RPMI7951 (cell line): ENCODE measurements at places on chromosomes 7 and 10.

DNA sequence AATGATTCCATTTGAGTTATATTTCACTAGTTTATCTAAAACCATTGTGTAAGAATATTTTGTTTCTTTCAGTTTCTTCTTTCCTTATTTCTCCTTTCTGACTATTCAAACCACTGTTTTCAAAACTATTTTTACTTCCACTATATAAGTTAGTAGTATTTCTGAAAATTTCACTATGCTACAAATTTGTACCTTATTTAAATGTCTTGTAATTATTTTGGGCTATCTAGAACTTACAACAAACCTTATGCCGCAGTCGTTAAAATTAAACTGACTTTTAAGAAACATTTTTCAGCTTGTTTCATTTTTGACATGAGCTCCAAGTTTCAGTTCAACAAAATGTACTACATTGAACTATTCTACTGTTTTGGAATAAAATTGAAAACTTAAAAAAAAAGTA is 1.8 kb downstream of the TFEC start:
- DNase-seq = no peak

DNA sequence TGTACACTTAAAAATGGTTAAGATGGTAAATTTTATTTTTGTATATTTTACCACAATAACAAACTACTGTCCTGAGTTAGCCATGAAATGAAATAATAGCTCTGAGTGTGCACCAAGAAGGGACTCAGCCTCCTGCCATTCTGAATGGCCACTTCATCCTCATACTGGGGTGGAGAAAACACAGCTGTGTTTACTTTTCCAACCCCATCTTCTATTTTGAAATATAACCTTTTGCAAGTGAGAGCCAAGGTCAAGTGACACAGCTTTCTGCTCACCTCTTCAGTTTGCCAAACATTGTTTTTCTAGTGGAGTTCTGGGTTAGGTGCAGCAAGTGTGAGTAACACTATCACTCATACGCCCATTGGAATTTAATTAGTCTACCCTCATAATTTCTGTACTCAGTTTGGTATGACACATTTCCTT is 107.4 kb upstream of the GLCCI1 start:
- peak; percentile 63 for DNase-seq

GRCh38 chr10:22427101-22427500 is 81.8 kb downstream of the SPAG6 start:
- DNase-seq = peak; percentile 82

DNA sequence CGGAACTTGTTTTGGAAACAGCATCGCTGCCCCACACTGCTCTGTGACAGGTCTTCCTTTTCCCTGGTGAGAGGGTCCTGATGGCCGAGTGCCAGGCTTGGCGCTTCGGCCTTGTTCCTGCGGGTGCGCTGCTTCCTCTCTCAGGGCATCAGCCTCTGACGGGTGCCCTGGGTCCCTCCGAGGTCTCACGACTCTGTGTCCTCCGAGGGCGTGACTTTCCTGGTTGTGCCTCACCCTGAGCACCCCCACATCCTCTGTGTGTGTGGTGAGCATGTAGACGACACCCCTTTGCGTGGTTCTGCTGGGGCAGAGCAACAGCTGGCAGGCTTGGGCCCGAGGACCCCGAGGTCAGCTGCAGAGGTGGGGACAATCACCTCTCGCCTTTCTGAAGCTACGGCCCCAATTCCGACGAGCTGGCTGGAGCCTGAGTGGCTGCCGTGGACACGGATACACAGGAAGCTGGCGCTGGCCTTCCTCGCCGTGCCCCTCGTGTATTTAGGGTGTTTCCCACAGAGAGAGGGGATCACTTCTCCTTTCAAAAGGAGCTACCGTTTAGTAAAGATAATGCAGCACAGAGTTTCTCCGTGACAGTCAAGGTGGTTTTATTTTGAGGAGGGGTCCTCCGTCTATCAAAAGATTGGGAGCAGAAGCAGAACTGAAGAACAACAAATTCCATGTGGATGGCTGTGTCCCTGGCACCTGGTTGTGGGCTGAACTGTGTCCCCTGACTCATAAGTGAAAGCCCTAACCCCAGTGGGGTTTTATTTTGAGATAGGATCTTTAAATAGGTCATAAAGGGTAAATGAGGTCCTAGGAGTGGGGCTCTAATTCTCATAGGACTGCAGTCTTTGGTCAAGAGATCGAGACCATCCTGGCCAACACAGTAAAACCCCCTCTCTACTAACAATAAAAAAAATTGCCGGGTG is 36.2 kb upstream of the PITRM1 start:
- DNase-seq = no peak

DNA sequence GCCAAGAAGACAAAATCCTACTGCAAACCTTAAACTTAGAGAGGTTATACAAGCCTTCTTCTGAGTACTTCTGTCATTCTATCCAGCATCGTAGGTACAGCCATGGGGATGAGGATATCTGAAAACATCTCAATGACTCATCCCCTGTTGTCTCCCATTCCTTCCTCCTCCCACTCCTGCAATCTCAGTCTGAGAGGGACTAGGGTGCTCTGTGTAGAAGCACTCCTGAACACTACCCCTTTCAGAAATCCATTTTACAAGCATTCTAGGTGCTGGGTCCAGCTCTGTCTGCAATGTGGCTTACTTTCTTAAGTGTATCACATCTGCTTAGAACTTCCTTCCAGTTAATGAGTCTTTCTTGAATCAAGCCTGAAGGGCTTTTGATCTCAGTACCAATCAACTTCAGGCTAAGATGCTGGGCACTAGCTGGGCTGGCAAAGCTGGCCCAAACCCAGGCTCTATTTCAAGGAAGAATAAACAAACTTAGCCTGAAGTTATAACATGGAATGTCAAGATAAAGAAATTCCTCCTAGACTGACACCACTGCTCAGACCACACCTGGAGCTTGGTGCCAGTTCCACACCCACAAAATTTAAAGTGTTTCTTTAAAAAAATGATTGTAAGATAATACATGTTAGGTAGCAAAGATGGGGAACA is 270.3 kb upstream of the AOAH start:
- DNase-seq = no peak

- DNase-seq = no peak
These were observed 1.3 kb downstream of the CHST12 start for GRCh38 chr7:2404714-2405119.

DNA sequence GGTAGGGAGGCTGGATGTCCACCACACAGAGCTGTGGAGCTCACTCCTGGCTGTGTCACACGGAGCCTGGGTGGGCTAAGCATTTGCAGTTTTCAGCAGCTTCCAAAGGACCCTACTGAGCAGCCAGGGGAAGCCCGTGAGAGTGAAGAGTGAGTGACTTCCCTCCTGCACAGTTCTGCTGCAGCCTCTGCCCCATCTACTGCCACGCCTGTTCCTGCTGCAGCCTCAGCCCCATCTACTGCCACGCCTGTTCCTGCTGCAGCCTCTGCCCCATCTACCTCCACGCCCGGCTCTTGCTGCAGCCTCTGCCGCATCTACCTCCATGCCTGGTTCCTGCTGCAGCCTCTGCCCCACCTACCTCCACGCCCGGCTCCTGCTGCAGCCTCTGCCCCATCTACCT is 12.2 kb downstream of the ADAM8 start:
- DNase-seq = no peak

DNA sequence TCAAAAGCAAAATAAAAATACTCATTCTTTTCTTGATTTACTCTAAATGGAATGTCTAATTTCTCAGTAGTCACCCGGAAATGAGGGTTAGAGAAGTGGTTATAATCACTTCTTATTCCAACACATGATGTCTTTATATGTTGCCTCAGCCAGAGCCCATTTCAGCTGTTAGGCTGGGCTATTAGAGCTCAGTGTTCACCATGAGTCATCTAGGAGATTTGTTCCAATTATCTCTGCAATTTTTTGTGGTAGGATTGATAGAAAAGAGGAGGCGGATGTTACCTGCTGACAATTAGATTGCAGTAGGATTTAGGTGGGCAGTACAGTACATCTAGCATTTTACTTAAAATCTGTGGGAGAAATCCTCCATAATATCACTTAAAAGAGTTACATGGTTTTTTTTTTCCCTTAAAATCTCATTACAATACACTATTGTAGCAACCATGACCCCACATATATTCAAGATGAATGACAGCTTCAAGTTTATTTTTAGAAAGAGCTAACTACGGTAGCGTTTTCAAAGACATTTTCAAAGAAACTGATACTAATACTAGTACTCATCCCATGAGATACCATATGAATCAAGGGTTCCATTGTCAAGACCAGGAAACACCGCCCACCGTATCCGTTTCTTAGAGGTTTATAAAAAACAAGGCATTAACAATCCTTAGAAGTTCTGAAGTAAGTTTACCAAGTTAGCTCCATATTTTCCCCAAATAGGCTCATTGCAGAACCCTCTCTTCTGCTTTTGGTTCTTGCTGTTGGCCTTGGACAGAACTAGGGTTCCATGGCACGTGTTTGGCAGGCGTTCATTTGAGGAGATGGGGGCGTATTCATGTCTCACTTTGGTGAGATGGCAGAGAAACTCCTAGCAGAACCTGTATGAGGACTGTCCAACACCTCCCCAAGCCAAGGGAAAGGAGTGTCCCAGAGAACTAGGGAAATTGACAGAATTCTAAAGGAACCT is 10.4 kb downstream of the CPA2 start:
- peak; percentile 75 for DNase-seq

DNA sequence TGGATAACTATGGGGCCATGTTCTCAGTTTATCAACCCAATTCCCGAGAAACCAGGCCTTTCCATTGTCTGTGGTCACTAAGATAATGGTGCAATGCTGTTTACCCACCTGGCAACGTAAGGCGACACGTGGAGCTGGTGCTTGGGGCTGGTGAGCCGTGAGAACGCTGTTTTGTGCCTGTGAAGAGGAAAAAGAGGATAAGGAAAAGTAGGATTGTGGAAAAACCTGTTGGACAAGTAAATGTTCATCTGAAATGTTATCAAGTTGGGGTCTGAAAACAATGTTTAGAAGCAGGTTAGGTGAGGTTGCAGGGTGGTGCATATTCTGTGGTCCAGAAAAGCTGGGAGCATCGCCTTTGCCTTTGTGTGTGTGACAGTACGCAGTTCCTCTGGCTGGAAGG is 88.5 kb downstream of the PPP1R17 start:
- no peak for DNase-seq

DNA sequence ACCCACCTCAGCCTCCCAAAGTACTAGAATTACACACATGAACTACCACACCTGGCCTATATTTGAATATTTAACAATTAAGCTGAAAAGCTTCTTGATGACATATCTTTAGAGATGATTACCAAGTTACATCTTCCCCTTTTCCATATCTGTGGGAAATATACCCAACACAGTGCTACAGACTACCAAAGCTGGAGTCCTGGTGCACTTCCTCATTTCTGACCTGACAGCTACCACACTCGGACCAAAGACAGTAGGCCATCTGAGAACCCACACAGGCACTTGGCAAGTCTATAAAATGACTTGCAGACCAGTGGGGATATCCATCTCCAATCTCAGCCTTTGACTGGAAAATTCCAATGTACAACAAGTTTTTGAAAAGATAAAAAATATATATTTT is 270.4 kb upstream of the KLF14 start:
- no peak for DNase-seq

DNA sequence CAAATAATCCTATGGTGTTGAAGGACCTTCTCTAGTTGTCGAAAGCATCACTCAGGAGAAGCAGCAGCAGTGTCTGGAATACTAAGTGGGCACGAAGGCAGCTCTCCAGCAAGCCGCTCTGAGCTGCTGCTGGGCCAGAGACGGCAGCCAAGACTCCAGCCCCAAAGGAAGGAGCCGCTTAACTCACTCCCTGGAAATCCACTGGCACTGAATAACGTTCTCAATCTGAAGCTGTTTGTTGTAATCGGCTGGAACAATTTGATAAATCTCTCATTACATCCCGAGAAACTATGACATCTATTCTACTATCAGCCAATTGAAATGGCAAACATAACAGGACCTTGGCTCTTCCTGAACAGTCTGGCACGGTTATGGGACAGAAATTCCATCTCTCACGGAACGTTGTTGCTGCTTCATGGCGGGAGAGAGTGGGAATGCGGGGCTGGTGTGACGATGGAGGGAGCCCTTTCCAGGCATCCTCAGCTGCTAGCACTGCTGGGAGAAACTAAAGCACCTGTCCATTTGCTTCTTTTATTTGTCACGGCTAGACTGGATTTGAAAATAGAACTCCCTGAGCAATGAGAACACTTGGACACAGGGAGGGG is 331.5 kb upstream of the RNF32 start:
- DNase-seq = no peak

GRCh38 chr7:127943541-127944521 is 87.4 kb downstream of the LRRC4 start:
- no peak for DNase-seq

- peak; percentile 91 for DNase-seq
These were observed 17.7 kb downstream of the WDR91 start for GRCh38 chr7:135193615-135194081.

GRCh38 chr7:39709768-39710311 is 86.5 kb downstream of the RALA start:
- DNase-seq = peak; percentile 68

- DNase-seq = peak; percentile 50
These were observed 21.7 kb upstream of the PCGF5 start for GRCh38 chr10:91198781-91199180.

DNA sequence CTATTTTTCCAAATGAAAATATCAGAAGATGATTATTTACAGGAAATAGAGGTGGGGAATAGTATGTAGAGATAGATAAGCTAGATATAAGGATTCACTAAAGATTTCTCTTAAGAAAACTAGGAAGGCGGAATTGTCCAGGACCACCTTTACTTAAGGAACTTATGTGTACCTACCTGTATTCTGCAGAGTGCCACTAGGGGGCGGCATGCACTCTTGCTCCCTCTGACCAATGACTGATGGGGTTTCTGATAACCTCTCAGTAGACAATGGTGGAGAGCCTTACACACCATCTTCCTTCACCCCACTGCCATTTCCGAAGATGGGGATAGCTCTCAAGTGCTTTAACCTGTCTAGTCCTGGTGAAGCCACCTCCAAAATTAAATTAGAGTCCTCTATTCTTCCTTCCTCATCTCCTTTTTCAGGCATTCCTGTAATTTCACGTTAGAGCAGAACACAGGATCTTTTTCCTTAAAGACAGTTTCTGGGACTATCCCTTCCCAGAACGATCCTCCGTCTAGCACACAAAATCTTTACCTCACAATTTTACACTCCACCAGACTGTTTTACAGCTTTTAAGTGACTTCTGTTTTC is 453.1 kb downstream of the SORCS1 start:
- DNase-seq = peak; percentile 1

DNA sequence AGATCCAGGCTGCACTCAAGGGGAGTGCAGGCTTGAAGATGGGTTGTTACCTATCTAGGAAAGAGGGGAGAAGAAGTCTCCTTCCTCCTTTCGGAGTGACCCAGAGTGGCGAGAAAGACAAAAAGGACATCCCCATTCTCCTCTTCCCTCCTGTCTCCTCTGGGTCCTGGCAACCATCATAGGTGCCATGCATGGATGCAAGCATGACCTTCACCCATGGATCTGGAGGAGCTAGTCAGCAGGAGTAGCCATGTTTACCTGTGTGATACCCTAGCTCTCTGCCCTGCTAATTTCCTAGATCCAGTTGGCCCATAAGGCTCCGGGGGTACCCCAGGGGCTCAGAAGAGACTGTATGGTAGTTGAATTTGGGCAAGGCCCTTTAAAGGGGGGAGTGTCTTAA is 17.2 kb upstream of the CROT start:
- DNase-seq = peak; percentile 17

DNA sequence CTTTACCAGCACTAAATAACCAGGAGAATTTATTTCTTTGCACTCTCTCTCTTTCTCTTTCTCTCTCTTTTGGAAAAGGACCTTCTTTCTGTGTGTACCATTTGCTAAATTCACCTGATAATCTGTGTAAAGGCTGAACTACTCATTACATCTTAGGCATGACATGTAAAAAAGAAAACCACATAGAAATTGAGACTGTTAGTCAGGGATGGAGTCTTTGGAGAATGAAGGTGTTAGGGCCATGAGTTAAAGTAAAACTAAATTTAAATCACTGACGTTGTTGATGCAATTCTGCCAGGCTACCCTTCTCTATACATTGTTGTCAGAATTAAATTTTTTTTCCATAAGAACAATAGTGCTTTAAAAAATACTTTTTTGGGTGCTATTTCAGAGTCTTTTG is 263.3 kb downstream of the PTEN start:
- no peak for DNase-seq
